ENCODE measurements at places on chromosomes 16 and 17. TPM values are rescaled to one million over a fixed set of nuclear protein-coding genes. Genes with fewer than 3 reads are reported as not detected.
A peak's percentile ranks its signal among the peaks of the same experiment; 100 is the strongest.

GRCh38 chr16:74862743-74863244 lies 88.2 kb upstream of the FA2H start:
- peak; percentile 64 for DNase-seq

DNA sequence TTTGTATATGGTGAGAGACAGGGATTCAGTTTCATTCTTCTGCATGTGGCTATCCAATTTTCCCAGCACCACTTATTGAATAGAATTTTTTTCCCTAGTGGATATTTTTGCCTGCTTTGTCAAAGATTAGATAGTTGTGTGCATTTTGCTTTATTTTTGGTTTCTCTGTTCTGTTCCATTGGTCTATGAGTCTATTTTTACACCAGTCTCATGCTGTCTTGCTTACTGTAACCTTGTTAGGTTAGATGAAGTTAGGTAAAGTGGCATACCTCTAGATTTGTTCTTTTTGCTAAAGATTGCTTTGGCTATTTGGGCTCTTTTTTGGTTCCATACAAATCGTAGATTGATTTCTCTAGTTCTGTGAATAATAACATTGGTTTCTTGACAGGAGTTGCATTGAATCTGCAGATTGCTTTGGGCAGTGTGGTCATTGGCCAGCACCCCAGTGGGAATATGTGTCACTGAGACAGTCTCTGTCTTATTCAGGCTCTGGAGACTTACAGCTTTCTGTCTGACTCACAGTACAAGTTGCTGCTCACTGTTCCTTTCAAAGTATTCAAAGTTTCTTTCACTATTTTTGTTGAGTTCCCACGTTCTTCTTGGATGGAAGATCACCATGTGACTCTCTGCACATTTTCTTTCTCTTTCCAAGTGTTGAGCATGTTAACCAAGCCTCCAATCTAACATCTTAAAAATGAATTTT lies 709.1 kb downstream of the CDH11 start:
- no peak for DNase-seq

- no peak for DNase-seq
Measured at GRCh38 chr17:37779554-37779953, 34.7 kb upstream of the HNF1B start.

DNA sequence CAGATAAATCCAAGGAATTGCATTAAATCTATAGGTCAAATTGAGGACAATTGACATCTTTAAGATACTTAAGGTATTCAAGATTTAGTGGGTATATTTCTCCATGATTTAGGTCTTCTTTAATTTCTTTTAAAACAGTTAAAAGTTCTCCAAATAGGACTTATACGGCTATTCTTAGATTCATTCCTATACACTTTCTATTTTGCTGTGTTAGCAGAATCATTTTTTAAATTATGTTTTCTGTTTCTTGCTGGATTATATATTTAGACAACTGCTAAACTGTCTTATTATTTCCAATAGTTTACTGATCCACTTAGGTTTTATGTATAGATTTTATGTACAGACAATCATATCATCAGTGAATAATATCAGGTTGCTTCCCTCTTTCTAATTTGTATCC lies 226.1 kb upstream of the AXIN2 start:
- no peak for DNase-seq

DNA sequence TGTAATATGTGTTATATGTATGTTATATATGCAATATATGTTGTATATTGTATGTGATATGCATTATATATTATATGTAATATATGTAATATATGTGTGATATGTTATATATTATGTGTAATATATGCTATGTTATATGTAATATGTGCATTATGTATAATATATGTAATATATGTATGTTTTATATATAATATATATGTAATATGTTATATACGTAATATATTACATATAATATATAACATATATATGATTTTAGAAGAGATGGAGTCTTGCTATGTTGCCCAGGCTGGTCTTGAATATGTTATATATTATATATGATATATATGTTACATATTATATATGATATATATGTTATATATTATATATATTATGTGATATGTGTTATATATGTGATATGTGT lies 65.5 kb upstream of the DNAH17 start:
- no peak for DNase-seq

GRCh38 chr17:42760652-42761581 lies at the start of gene RAMP2:
RAMP2 (plus strand) TSS chr17:42761227; CDS start chr17:42761262, 35 bp downstream.
- DNase-seq: peak; percentile 50

DNA sequence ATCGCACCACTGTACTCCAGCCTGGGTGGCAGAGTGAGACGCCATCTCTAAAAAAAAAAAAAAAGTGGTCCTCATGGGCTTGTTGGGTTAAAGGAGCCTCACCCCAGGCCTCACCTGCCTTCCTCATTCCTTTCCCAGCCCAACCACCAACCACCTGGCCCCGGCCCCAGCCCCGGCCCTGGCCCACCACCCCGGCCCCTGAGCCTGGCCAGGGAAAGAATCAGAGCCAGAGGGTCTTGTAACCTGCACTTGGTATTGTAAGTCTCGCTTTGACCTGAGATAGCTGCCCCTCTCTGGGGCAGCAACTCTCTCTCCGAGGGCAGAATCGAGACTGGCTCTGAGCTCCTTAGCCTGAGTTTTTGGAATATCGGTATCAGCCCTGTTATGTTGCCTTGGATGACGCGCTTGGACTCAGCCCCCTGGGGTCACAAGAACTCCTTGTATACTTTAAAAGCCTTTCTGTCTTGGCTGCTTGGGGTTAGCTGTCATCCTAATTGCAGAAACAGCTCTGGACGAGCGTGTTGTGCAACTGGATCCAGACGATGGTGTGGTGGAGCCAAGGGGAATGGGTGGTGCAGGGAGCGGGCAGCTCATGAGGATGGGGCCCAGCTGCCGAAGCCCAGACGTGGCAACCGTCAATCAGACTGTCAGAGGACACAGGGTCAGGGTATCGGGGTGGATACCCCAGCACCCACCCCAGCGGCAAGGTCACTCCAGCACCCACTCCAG lies 14.6 kb downstream of the SMTNL2 start:
- peak; percentile 69 for DNase-seq

Gene OR1F1
- not detected for total RNA-seq

Gene TCAP
- 608 TPM for total RNA-seq

Gene MT2A
- total RNA-seq: 3.0 TPM

Gene CCL17
- not detected for total RNA-seq
